H9 (cell line): ENCODE measurements at places on chromosomes 3 and 15.

DNA sequence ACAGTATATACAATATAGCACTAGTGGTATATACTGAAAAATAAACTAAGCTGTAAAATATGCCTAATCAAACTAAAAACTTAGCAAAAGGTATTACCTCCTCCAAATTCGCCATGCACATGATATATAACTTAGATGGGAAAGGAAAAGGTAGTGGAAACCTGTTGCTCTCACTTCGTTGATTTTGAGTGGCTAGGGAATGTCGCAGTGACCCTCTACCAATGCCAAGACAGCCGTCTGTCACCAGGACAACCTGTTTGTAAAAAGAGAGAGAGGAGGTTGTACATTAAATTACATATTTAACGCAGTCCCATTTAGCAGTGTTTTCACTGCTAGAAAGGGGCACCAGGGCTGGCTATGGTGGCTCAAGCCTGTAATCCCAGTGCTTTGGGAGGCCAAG is 11.3 kb downstream of the INTS14 start:
- H3K4me3 ChIP-seq = no peak overlapping the region
- H3K4me1 ChIP-seq = no peaks in the 10 kb centered on the region
- H3K27me3 ChIP-seq = no peaks in the 10 kb centered on the region
- no peak overlapping the region for H3K27ac ChIP-seq
- peaks cover 58% of the 10 kb centered on the region for H3K36me3 ChIP-seq

DNA sequence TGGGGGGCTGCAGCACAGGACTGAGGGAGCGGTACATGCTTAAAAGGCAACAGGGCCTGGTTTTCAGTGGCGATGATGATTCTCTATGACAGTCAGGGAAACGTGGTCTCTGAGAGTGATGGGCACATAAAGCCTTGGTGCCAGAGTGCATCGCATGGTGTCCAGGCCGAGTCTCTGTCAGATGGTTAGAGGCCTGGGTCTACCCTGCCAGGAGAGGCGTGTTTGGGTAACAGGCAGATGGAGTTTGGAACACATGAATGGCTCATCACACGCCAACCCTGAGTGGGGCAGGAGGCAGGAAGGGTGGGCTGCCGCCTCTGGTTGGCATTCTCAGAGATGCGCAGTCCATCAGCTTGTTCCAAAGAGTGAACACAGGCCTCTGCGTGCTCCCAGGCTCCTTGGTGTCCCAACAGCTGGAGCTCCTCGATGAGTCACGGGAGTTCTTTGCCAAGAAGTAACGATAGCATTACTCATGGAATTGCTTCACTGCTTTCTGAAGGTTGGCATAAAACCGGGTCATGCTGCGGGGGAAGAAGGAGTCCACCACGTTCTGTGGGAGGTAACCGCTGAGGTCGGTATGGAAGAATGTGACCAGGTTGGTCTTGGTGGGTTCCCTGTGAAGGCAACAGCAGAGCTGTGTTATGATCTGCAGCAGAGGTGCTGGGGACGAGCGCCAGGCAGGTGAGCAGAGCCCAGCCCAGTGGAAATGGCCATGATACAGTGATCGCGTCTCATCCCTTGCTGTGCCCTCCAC is 11.0 kb downstream of the STARD5 start:
- H3K4me3 ChIP-seq = no peak overlapping the region
- no peaks in the 10 kb centered on the region for H3K4me1 ChIP-seq
- DNase-seq = no peak
- H3K36me3 ChIP-seq = peaks cover 13% of the 10 kb centered on the region
- H3K27ac ChIP-seq = no peak overlapping the region
- no peaks in the 10 kb centered on the region for H3K27me3 ChIP-seq

GRCh38 chr3:132417695-132418411 is 551 bp downstream of the DNAJC13 start:
- no peaks in the 10 kb centered on the region for H3K4me1 ChIP-seq
- DNase-seq = peak; percentile 55
- H3K36me3 ChIP-seq = peaks cover 2% of the 10 kb centered on the region; the same call in 1 of the 3 replicates
- peak overlapping the region; percentile 99 for H3K4me3 ChIP-seq

DNA sequence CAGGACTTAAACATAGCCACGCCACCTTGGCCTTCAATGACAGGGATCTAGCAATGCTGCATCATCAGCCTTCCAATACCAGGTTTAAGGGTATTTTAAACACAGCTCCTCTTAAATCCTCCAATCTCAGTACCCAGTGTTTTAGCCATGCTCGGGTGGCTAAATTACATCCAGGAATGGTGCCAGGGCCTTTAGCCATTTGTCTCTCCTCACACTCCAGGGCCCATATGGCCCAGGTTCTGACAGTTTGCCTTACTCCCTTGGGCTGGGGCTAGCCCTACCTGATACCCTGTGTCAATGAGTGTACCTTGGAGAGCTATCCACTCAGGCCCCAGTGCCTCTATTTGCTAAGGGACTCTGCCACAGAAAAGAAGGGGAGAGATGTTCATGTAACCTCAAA is 29.4 kb downstream of the ZNF589 start:
- H3K4me3 ChIP-seq = no peak overlapping the region
- no peak overlapping the region for H3K27ac ChIP-seq
- no peaks in the 10 kb centered on the region for H3K4me1 ChIP-seq
- peaks cover 74% of the 10 kb centered on the region for H3K36me3 ChIP-seq
- H3K27me3 ChIP-seq = no peaks in the 10 kb centered on the region
- DNase-seq = no peak

- H3K4me3 ChIP-seq = peak overlapping the region; percentile 48
- H3K4me1 ChIP-seq = peaks cover 5% of the 10 kb centered on the region; the same call in 1 of the 2 replicates
- no peak overlapping the region for H3K27ac ChIP-seq
- DNase-seq = peak; percentile 58
These were observed 156.0 kb upstream of the TPM1 start for GRCh38 chr15:62886431-62887071.

- H3K4me3 ChIP-seq = no peak overlapping the region
- H3K27me3 ChIP-seq = no peaks in the 10 kb centered on the region
- no peak for DNase-seq
- H3K4me1 ChIP-seq = no peaks in the 10 kb centered on the region
- no peak overlapping the region for H3K27ac ChIP-seq
These were observed 515.6 kb downstream of the ZIC1 start for GRCh38 chr3:147924755-147925154.

DNA sequence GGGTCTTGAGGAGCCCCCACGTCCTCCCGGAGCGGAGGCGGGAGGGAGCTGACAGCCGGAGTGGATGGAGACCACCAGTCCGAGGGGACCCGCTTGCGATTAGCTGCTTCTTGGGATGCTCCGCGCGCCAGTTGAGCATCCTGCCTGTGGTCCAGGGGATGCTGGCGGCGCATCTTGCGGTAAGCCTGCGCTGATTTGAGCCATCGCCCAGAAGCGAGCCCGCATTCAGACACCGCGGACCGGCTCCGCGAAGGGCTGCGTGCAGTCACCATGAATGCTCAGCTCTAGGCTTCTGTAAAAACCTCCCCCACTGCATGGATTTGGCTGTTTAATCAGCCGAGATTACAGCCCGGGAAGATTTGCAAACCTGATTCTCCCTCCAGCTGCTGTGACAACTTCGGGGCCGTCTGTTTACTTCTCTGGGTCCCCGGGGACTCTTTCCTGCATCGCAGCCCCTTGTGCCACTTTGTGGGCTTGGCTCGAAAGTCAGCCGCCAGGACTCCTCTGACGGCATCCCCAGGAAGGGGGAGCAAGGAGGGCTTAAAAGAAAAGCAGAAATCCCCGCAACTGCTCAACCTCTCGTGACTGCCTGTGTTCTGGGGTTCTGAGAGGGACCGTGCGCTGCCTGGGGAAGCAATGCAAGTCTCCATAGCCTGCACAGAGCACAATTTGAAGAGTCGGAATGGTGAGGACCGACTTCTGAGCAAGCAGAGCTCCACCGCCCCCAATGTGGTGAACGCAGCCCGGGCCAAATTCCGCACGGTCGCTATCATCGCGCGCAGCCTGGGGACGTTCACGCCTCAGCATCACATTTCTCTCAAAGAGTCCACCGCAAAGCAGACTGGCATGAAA is 171.1 kb downstream of the KCNAB1 start:
- peak; percentile 51 for DNase-seq
- H3K27me3 ChIP-seq = peaks cover 16% of the 10 kb centered on the region; the same call in 1 of the 2 replicates
- H3K4me1 ChIP-seq = 0 out of 2 replicates have a peak, but pooled peaks cover 2% of the 10 kb centered on the region
- peak overlapping the region; percentile 57 for H3K4me3 ChIP-seq
- H3K36me3 ChIP-seq = no peaks in the 10 kb centered on the region
- H3K27ac ChIP-seq = no peak overlapping the region

GRCh38 chr3:136385457-136385856 is 135.3 kb downstream of the PCCB start:
- H3K27me3 ChIP-seq = no peaks in the 10 kb centered on the region
- H3K4me3 ChIP-seq = no peak overlapping the region
- no peaks in the 10 kb centered on the region for H3K4me1 ChIP-seq
- no peaks in the 10 kb centered on the region for H3K36me3 ChIP-seq
- H3K27ac ChIP-seq = no peak overlapping the region

GRCh38 chr15:67719330-67719959 is 105.9 kb upstream of the SKOR1 start:
- H3K4me3 ChIP-seq = no peak overlapping the region
- no peaks in the 10 kb centered on the region for H3K27me3 ChIP-seq
- H3K4me1 ChIP-seq = no peaks in the 10 kb centered on the region
- no peak overlapping the region for H3K27ac ChIP-seq

DNA sequence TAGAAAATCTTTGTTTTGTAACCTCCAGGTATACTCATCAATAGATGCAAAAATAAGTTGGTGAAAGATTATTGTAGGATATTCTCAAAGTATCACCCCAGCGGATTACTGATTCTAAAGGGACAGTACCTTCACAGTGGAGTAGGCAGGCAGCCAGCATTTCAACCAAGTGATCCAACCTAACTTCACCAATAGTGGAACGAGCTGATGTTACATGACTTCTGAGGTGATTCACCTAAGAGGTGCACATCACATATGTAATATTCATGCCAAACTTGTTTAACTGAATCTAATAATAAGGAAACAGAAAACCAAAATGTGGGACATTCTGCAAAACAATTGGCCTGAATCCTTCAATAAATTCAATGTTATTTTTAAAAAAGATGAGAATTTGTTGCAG is 14.3 kb downstream of the MYZAP start:
- DNase-seq = no peak
- H3K27ac ChIP-seq = no peak overlapping the region
- no peaks in the 10 kb centered on the region for H3K4me1 ChIP-seq
- H3K36me3 ChIP-seq = no peaks in the 10 kb centered on the region
- no peaks in the 10 kb centered on the region for H3K27me3 ChIP-seq
- H3K4me3 ChIP-seq = no peak overlapping the region

DNA sequence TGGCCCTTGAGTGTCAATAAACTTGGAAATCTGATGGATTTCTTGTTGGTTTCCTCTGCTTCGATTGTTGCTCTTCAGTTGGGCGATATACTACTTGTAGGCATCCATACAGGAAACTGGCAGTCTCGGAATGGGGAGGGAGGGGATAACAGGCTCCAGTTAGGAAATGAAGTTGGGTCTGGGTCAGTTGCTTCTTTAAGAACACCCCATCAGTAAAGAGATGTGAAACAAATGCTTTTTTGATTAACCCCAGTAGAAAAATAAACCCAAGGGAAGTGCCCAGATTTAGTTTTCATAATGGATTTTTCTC is 681 bp downstream of the CHMP2B start:
- H3K36me3 ChIP-seq = no peaks in the 10 kb centered on the region
- peak overlapping the region; percentile 97 for H3K4me3 ChIP-seq
- H3K27ac ChIP-seq = peak overlapping the region; percentile 24
- no peak for DNase-seq
- H3K4me1 ChIP-seq = no peaks in the 10 kb centered on the region
- H3K27me3 ChIP-seq = no peaks in the 10 kb centered on the region

GRCh38 chr15:71713191-71713809 is 97.1 kb upstream of the NR2E3 start:
- H3K27ac ChIP-seq = no peak overlapping the region
- no peaks in the 10 kb centered on the region for H3K27me3 ChIP-seq
- H3K36me3 ChIP-seq = no peaks in the 10 kb centered on the region
- no peaks in the 10 kb centered on the region for H3K4me1 ChIP-seq
- no peak overlapping the region for H3K4me3 ChIP-seq

- H3K36me3 ChIP-seq = peaks cover 8% of the 10 kb centered on the region
- peaks cover 9% of the 10 kb centered on the region; the same call in 1 of the 2 replicates for H3K4me1 ChIP-seq
These were observed 10.5 kb downstream of the GNAI2 start for GRCh38 chr3:50246517-50246954.

GRCh38 chr3:71543371-71544016 is 40.0 kb downstream of the FOXP1 start:
- H3K36me3 ChIP-seq = no peaks in the 10 kb centered on the region; the same call in 2 of the 3 replicates
- H3K4me3 ChIP-seq = no peak overlapping the region
- peaks cover 11% of the 10 kb centered on the region for H3K4me1 ChIP-seq
- no peaks in the 10 kb centered on the region for H3K27me3 ChIP-seq
- DNase-seq = no peak
- H3K27ac ChIP-seq = no peak overlapping the region

DNA sequence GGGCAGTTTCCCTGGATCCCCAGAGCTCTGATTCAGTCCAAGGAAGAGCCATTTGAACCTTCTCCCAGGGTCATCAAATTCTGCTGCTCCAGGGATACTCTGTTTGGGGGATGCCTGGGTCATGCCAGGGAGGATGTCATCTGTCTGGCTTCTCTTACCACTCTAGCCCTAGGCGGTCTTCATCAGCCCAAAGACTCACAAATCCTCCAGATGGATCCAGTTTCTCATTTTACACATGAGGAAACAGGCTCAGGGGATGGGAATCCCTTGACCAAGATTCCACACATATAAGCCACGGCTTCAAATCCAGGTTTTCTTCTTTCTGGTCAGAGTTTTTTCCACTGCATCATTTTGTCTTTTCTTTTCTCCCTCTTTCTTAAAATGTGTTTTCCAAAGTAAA is 36.7 kb downstream of the SLC28A1 start:
- H3K27ac ChIP-seq = no peak overlapping the region
- H3K4me1 ChIP-seq = no peaks in the 10 kb centered on the region
- H3K27me3 ChIP-seq = no peaks in the 10 kb centered on the region
- DNase-seq = no peak
- H3K4me3 ChIP-seq = no peak overlapping the region

GRCh38 chr3:174951034-174951433 is 91.9 kb downstream of the NAALADL2 start:
- H3K27me3 ChIP-seq = no peaks in the 10 kb centered on the region
- no peak overlapping the region for H3K4me3 ChIP-seq
- H3K36me3 ChIP-seq = no peaks in the 10 kb centered on the region
- no peak overlapping the region for H3K27ac ChIP-seq
- H3K4me1 ChIP-seq = no peaks in the 10 kb centered on the region

DNA sequence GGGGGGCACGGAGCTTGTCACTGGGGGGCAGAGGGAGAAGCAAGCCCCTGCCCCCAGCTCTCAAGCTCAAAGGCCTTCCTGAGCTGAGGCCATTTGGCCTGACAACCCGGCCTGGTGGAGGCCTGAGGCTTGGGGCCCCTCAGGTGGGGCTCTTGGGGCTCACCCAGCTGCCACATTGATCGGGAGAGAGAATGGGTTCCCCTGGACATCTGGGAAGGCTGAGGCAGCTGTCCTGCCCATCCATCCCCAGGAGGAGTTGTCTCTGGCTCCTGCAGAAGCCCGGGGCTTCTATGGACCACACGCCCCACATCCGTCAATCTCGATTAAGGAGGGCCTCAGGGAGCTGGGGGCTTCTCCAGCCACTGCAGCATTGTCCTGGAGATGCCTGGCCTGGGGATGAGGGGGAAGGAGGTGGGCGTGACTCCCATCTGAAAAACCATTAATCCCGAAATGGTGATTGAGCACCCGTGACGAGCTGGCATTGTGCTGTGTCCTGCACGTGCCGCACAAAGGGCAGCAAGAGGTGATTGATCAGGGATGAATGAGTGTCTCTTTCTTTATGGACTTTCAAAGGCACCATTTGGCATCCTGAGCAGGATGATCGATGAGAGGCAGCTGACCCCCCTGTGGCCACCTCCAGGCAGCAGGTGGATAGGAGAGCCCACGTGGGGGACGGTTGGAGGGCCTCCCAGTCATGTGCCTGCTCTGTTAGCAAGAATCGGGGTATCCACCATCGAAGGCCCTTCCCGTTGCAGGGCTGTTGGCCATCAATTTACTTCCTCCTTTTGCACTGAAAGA is 17.2 kb upstream of the CRABP1 start:
- no peaks in the 10 kb centered on the region for H3K27me3 ChIP-seq
- H3K4me1 ChIP-seq = peaks cover 7% of the 10 kb centered on the region; the same call in 1 of the 2 replicates
- no peak for DNase-seq
- no peaks in the 10 kb centered on the region for H3K36me3 ChIP-seq
- no peak overlapping the region; the same call in 2 of the 3 replicates for H3K4me3 ChIP-seq
- no peak overlapping the region for H3K27ac ChIP-seq
